ENCODE measurements at places on chromosomes 6 and 20. TPM values are rescaled to one million over a fixed set of nuclear protein-coding genes. Genes with fewer than 3 reads are reported as not detected.
A peak's percentile ranks its signal among the peaks of the same experiment; 100 is the strongest.

- DNase-seq: no peak
Observed at GRCh38 chr20:11329271-11329670, 588.4 kb upstream of the BTBD3 start.

The EFHC1 gene
- total RNA-seq: 2.5 TPM

The VGLL2 gene
- not detected for total RNA-seq

GRCh38 chr20:63653041-63653973, at the start of gene STMN3:
TSS of gene STMN3 (minus strand) at chr20:63653424. CDS start at chr20:63653345, 79 bp downstream.
- peak; percentile 82 for DNase-seq

GRCh38 chr6:162177746-162178145, 549.8 kb downstream of the PRKN start:
- DNase-seq: no peak
